ENCODE measurements at places on chromosomes 3 and 15.

DNA sequence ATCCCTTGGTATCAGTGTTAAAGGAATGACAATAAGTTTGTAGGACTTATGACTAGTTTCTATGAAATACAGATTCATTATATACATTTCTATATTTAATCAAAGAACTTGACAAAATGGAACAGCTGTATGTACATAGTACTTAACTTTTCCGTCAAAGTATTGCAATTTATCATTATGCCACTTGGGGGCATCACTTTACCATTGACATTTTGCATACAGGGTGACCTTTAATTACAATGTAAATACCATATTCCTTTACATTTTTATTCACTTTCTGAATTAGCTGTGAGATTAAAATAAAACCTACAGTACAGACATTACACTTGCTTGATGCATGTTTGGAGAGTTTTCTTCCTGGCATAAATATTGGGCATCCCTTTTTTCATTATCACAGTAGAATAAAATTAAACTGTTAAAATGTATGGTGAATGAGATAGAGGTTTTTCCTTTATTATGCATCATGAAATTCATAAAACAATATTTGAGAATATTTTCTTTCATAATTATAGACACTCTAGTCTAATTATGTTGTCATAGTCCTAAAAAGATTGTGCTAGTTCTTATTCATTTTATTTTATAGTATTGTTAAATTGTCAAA lies 6.9 kb downstream of the NEK11 start:
- peak; percentile 24 for DNase-seq

- DNase-seq: no peak
Observed at GRCh38 chr15:39193611-39194010, 387.3 kb upstream of the THBS1 start.

- DNase-seq: no peak
Observed at GRCh38 chr3:33355611-33356010, 78.4 kb downstream of the FBXL2 start.

GRCh38 chr3:119594066-119594465 lies 3.6 kb upstream of the PLA1A start:
- no peak for DNase-seq

GRCh38 chr3:56469141-56469540 lies 874 bp upstream of the ERC2 start:
- DNase-seq: no peak

- no peak for DNase-seq
Observed at GRCh38 chr15:68790910-68791309, 29.8 kb downstream of the ANP32A start.

DNA sequence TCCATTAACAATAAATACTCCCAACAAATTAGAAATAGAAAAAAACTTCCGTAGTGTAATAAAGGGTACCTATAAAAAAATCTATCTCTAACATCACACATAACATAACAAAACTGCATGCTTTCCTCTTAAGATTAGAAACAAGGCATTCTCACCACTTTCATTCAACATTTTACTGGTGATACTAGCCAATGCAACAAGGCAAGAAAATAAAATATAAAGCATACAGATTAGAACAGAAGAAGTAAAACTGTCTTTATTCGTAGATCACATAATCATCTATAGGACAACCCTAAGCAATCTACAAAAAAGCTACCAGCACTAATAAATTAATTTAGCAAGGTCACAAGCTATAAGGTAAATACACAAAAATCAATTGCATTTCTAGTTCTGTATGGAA lies 107.1 kb downstream of the PLD1 start:
- no peak for DNase-seq

DNA sequence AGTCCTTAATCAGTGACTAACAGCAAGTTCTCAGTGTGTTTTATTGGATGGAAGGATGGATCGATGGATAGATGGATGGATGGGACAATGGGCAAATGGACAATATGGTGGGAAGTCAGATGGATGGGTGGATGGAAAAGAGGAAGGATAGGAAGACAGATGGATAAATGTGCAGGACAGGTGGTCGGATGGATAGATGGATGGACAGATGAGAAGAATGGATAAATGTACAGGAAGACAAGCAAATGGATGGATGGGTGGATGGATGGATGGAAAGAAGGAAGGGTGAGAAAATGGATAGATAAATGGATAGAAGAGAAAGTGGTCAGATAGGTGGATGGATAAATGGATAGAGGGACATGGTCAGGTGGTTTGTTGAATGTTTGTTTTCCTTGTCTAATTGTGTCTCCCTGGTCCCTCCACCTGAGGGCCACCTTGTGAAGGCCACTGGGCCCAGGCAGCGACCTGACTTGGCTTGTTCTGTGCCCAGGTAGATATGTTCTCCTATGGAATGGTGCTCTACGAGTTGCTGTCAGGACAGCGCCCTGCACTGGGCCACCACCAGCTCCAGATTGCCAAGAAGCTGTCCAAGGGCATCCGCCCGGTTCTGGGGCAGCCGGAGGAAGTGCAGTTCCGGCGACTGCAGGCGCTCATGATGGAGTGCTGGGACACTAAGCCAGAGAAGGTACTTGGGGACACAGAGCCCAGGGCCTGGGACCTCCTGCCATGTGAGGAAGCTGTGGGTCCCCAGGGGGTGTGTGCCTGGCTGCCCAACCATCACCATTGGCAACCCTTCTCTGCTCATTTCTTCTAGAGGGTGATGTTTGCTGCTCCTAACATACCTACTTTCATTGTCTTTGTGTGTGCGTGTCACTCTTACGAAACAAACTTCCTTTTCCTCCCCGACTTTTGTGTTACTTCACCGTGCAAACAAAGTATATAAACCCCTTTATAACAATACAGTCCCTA lies 137.5 kb downstream of the LRRK1 start:
- no peak for DNase-seq

DNA sequence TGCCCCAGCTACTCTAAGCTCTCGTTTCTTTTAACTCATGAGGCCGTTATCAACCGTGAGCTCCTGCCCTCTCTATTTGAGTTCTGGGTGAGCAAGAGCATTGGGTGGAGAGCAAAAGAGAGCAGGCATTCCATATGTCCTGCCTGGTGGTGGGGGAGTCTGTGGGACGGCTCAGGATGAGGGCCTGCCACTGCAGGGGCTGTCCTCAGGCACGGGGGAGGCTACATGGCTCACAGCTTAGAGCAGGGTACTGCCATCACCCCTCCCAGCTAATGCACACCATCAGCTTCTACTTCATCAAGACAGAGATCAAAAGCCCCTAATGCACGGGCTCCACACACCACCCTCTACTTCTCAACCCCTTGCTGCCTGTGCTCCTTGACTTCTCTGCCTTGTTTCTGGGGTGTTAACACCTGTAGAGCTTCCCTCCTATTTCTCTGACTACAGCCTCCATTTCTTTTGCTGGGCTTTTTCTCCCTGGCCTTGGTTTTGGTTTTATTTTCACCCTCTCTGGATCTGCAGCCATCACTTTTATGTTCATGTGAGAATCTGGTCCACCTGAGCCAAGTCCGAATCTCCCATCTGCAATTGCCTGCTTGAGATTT lies 114.1 kb downstream of the ALDH1A2 start:
- DNase-seq: no peak

- DNase-seq: no peak
Observed at GRCh38 chr3:142614059-142614626, 17.9 kb downstream of the PLS1 start.

DNA sequence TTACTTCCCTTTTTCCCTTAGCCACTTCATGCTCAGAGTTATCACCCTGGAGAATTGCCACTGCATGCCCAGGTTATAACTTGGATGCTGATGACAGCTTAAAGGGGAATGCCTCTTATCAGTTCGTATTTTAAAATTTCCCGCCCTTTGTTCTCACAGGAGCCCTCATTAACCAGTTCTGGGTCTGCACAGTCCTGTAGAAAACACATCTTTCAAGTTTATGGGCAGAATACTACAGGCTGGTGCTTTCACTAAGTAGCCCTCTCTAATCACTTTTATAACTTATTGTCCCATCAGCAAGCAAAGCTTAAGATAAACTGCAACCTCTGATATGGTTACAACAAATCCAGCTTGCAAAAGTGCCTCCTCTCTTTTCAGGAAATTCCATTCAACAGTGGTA lies 587.3 kb upstream of the UBE2E2 start:
- no peak for DNase-seq

DNA sequence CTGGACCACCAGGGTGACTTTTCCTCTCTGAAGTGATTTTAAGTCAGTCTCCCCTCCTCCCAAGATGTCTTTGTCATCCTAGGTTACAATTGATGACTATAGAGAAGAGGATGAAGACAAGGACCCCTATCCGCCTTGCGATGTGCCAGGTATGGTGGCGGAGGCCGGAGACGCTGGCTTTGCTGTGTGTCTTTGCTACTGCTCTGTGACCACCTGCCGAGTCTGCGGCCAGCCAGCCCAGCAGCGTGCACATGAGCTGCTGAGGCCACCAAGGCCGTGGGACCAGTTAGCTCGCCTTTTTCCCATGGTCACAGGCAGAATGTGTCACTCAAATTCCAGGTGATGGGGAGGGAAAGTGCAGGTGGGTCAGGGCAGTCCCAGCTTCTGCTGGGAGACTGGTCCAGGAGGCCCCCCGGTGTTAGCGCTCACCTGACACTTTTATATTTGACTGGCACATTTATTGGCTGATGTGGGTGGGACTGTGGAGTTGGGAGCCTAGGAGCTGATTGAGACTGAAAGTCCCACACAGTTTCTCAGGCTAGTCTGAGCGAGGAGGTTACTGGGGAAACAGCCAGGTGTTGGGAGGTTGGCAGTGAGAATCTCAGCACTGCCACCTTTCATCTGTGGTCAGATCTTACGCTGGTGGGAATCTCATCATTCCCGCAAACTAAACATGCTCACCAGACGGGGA lies 114.1 kb downstream of the CHDH start:
- no peak for DNase-seq

GRCh38 chr3:37991823-37992222 lies 1.2 kb downstream of the VILL start:
- no peak for DNase-seq

DNA sequence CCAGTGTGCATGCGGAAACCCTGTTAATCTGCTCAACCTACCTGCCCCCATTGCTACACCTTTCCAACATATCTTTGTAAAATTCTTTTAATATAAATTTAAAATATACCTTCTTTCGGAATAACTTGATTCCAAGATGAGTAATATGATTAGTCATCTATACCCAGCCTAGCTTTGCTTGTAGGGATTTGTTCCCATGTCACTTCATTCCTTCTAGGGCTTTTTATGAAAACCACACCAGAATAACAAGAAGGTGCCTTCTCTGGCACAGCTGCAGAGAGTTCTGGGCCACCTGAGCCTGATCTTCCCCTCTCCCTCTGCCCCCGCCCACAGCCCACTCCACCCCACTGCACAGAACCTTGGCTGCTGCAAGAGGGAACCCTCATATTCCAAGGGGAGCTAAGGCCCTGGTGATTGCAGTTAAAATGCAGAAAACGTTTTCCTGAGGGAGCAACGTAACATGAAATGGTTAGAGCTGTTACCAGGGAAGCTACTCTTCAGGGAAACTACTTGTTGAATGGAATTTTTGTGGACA lies 38.6 kb upstream of the HACD2 start:
- DNase-seq: no peak

DNA sequence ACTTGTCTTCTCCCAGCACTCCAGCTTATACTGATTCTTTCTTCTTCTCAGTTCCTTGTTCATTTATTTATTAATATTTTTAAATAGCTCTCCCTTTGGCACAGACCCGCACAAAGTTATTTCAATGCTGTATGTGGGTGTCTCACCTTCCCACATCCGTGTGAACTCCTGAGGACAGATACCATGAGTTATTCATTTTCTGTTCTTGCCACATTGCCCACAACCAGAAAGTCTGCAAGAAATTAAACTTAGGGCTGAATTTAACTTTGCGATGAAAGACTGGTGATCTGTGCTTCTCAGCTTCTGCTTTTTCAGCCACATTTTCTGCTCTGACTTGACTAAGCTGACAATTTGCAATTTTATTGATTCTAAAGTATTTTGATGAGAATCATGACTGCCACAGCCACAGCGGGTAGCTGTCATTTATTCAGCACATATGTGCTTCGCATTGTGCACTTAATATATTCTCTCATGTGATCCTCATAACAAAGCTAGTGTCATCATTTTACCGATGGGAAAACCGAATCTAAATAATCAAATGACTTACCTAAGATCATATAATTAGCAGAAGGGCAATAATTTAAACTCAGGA lies 569.8 kb downstream of the EDEM1 start:
- DNase-seq: no peak

DNA sequence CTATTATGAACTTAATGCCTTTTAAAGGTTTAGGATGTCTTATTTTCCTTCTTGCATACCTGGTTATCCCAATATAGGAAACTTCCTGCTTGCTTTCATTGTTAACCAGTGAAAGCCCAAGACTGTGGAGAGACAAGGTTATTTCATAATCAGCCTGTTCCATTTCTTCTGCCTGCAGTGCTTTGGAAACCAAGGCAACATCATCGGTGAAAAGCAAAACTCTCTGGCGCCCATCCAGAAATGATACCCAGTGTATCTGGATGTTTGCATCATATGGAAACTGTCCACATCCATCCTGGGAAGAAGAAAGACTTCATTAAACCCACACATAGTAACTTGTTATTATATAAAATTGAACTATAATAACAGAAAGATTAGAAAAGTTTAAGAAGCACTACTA lies 170.1 kb downstream of the VPS13C start:
- DNase-seq: no peak

DNA sequence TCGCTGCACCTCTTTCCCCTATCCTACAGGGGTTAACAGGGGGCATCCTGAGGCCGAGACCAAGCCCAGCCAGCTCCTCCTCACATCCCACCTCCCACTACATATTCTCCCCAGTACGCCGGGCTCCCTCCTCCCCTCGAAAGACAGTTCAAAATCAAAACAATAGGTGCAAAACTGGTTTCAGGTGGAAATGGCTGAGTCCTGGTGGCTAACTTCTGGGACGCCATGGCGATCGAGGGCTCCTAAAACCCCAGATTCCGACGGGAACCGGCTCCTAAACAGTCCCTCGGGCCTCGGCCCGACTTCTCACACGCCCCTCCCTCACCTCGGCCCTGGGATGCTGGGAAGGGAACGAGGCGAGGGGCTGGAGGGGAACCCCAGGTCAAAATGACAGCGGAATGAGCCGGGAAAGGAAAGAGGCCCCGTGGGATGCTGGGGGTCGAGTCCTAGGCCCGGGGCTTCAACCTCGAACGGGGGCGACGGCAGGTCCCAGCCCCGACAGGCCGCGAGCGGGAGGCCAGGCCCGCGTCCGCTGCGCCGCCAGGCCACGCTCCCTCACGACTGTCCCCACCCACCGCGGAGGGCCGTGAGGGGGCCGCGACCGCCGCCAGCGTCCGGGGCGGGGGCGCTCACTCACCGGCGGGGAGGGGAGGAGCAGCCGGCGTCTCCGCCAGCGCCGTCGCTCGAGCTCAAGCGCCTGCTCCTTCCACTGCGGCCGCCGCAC lies 492 bp downstream of the TMCC1 start:
- peak; percentile 70 for DNase-seq
